ENCODE measurements at places on chromosomes 3 and 15.
A peak's percentile ranks its signal among the peaks of the same experiment; 100 is the strongest.

DNA sequence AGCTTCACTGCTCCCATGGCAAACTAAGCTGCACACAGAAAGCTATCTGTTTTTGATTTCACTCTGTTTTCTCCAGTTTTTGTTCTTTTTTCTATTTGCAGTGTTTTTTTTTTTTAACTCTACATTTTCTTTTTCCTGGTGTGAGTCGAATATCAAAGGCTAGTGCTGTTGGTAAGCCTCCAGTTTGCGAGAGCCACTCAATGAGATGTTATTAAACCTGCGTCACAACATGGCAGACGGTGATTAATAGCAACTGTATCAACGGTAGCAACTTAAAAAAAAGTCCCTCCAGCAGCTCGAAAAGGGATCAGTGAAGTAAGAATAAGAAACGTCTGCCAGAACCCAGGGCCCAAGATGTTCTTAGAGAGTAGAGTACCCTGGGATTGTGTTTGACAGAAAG is 84.1 kb downstream of the MEIS2 start:
- DNase-seq: no peak

DNA sequence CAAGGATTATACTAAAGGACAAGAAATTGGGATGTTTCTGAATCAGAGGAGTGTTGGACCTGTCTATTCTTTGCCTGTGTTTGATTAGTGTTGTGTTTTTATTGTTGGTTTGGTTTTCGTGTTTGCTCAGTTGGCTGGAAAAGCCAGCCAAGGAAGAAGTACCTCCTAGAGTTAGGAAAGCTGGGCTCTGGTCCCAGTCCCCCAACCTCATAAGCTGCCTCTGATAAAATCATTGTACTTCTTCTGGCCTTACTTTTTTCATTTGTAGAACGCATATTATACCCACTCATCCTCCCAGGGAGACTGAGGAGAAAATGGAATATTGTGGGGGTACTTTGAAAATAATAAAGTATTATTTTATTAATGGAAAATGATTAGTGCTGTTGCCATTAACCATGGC is 177.4 kb upstream of the TRIM42 start:
- DNase-seq: no peak

- DNase-seq: no peak
Observed at GRCh38 chr3:36918050-36918449, 26.8 kb downstream of the TRANK1 start.

GRCh38 chr15:72887376-72887775 is 103.8 kb upstream of the ADPGK start:
- no peak for DNase-seq

DNA sequence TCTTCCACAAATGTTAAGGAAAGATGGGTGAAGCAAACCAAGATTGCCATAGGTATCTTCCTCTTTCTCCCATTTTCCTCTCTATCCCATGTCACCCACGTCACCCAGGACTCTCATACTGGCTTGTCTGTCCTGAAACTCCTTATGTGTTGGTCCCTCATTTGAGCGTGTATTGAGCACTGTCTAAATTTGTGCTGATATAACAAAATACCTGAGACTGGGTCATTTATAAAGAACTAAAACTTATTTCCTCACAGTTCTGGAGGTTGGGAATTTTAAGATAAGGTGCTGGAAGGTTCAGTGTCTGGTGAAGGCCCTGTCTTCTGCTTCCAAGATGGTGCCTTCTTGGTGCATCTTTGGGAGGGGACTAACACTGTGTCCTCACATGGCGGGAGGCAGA is 186.9 kb upstream of the SLC24A5 start:
- DNase-seq: no peak

DNA sequence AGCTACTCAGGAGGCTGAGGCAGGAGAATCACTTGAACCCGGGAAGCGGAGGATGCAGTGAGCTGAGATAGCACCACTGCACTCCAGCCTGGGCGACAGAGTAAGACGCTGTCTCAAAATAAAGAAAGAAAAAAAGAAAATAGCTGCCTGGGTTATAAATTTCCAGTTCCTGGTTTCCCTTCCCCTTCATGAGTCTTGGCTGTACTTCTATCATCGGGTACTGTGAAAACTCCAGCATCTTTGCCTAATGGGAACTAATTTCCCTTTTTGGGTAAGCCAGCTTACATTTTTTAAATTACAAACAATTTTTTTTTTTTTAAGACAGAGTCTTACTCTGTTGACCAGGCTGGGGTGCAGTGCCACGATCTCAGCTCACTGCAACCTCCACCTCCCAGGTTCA is 15.0 kb downstream of the DENND4A start:
- no peak for DNase-seq

DNA sequence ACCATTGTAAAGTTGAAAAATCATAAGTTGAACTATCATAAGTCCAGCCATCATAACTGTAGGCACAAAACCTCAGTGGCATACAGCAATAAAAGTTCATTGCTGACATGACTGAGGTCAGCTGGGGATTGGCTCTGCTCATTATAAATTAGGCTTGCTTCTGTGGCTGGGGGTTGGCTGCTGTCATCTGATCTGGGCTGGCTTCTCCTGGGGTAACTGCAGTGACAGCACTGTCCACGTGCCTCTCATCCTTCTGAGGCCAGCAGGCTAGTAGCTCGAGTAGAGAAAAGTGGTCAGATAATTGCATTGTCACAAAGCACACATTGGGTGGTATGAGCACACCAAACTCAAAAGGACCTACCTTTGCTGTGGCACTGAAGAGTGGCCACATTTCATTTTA is 31.3 kb downstream of the CMTM7 start:
- DNase-seq: no peak

DNA sequence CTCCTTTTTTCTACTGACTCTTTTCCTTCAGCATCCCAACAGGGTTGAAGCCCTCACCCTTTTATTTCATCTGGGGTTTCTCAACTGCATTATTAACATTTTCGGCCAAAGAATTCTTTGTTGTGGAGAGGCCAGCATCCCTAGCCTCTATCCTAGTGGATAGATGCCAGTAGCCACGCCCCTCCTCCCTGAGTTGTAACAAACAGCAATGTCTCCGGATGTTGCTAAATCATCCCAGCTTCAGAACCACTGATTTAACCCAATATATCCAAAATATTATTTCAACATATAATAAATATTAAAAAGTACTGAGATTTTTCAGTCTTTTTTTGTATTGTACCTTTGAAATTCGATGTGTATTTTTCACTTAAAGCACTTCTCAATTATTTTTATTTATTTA is 2.0 kb upstream of the RNF111 start:
- no peak for DNase-seq

DNA sequence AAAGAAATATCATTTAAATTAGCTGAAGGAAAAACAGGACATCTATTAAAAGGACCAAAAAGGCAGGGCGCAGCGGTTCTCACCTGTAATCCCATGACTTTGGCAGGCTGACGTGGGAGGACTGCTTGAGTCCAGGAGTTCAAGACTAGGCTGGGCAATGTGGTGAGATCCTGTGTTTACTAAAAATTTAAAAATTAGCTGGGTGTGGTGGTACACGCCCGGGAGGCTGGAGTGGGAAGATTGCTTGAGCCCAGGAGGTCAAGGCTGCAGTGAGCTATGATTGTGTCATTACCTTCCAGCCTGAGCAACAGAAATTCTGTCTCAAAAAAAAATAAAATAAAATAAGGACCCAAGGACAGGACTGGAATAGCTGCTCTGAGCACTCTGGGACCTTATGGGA is 16.2 kb upstream of the HERC1 start:
- no peak for DNase-seq

- peak; percentile 5 for DNase-seq
Observed at GRCh38 chr3:101249522-101249921, 70.9 kb downstream of the IMPG2 start.

DNA sequence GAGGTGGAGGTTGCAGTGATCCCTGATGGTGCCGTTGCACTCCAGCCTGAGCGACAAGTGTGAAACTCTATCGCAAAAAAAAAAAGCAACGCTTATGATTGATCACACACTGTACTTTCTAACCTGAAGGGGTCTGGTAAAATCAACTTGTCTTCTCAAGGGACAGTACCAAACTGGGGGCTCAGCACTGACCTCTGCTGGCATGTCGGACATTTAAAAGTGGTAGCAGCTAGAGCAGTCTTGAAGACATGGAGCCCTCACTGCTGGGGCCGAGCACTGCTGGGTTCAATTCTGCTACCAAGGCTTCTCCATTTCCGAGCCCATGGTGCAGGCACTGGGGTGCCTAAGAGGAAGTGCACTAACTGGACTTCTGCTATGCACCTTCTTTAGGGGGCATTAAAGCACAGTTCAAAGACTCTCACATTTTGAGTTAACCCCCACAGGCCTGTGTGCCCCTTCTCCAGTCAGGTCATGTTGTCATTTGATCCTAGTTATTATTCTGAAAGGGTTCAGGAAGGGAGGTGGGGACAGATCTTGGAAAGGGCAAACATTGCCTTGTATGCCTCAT is 26.4 kb upstream of the LAMP3 start:
- peak; percentile 16 for DNase-seq

- no peak for DNase-seq
Observed at GRCh38 chr3:25952133-25952532, 162.2 kb downstream of the OXSM start.

DNA sequence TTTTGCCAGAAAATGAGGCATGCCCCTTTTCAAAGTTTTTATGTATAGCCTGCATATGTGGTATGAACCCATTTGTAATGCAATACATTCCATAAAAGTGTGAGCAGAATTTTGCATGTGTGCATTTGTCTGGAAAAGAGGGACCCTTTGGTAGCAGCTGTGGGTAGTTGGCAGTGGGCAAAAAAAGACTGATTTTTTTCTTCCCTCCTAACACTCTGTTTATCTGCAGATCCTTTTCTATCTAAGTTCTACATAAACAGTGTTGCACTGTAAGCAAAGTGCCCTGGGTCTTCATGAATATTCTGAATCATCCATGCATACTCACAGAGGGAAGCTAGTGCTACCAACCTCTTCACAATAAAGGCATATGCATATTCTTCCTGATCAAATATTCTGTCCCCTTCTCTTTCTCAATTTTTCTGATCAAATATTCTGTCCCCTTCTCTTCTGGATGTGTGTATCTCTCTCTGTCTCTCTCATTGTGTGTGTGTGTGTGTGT is 211.2 kb upstream of the EIF1B start:
- DNase-seq: peak; percentile 24

GRCh38 chr15:74844319-74845207 is 1.6 kb upstream of the ULK3 start:
- DNase-seq: no peak

- peak; percentile 86 for DNase-seq
Observed at GRCh38 chr15:25545017-25545416, 106.2 kb upstream of the UBE3A start.

- no peak for DNase-seq
Observed at GRCh38 chr3:115552007-115552406, 71.3 kb upstream of the GAP43 start.

- no peak for DNase-seq
Observed at GRCh38 chr15:98980899-98981228, 26.7 kb downstream of the PGPEP1L start.

GRCh38 chr3:111481551-111481950 is 60.4 kb upstream of the CD96 start:
- no peak for DNase-seq

- no peak for DNase-seq
Observed at GRCh38 chr3:185646382-185647133, 60.5 kb downstream of the SENP2 start.

DNA sequence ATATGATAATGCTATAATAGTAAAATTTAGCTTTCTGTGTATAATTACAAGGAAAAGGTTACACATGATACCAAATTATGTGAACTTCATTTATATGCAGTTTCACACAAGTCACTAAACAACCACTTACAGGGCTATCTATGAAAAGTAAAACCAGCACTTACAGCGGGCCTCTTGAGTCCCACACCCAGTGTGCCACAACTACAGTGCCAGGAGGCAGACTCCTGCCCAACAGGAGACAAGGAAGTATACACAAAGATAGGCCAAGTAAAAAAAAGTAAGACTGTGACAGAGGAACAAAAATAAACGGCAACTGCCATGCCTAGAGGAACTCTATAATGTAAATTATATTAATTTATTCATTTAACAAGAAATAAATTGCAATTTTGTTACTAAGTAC is 53.4 kb upstream of the NEK10 start:
- no peak for DNase-seq

- no peak for DNase-seq
Observed at GRCh38 chr3:186193534-186194450, 84.9 kb upstream of the ETV5 start.

- DNase-seq: peak; percentile 63
Observed at GRCh38 chr3:179149406-179149867, 1.3 kb downstream of the PIK3CA start.

DNA sequence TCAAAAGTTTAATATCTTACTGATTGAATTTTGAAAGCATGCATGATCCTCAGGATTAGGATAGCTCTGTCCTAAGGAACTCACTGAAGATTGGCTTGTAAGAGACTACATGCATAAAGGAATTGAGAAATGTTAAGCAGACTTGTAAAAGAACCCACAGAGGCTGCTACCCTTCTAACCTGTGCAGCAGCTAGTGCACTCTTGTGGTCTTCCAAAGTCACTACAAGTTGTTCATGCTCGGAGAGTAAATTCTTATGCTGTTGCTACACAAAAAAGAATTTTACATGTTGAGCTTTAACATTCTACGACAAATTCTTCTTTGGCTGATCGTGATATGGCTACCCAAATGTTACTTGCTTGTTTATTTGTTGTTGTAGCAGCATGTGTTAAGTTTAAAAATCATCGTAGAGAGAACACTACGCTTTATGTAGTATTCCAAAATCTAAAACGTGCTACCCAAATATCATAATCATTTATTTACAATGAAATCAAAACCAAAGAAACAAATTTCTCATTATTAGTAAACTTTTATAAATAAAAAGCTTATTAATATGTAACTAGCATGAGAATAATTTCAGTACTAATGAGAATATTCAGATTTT is 55.0 kb downstream of the GOLIM4 start:
- peak; percentile 47 for DNase-seq

DNA sequence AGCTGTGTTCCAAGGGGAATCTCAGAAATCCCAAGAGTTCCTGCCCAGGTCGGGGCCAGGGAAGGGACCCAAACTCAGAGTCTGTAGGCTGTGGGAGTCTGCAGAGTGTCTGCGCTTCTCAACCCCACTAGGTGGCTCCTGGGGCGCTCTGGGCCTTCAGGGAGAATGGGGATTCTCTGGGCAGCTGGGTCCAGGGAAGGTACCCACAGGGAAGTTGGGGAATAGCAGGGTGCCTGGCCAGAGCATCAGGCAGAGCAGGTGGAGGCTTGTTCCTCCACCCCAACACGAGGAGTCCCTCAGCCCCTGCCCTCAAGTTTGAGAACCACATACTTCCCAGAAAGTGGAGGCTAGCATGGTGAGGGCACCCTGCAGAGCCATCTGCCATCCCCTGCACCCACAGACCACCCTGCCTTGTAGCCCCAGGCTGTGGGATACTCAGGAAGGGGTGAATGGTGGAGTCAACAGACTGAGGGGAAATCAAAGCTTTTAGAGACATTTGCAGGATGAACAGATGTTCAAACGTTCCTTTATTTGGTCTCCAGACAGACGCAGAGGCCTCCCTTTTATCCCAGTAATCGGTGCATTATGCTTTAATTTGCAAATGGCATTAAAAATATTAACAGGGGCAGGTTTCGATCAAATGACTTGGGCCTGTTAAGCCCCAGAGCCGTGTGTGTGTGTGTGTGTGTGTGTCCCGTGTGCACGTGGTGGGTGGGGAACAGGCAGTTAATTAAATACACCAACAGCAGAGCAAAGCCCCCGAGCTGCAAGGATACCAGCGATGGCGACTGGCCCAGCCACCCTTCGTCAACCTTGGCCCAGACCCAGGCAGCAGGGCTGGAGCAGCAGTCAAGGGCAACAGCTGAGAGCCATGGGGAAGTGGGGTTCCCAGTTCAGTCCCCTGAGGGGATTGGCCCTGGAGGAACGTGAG is 57.7 kb downstream of the DNAJB8 start:
- no peak for DNase-seq

- DNase-seq: peak; percentile 86
Observed at GRCh38 chr3:62965311-62965710, 90.1 kb upstream of the CADPS start.
